NCI-H1105 (cell line): ENCODE measurements at places on chromosomes 5 and 9.

DNA sequence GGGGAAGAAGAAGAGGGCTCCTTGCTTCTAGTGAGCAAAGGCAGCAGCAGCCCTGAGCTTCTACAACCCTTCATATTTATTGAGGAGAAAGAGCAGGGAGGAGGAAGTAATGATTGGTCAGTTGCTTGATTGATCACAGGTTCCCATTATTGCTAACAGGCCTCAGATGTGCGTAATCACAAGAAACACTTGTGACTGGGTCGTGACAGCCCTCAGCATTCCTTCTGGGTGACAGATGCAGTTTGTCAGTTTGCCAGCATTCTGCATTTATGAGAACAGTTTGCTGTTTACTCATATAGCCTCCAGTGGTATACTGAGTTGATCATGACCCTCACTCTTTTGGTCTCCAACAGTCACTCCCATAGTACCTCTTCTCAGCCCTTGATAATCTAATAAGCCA is 111.5 kb upstream of the TNC start:
- no peak for DNase-seq

DNA sequence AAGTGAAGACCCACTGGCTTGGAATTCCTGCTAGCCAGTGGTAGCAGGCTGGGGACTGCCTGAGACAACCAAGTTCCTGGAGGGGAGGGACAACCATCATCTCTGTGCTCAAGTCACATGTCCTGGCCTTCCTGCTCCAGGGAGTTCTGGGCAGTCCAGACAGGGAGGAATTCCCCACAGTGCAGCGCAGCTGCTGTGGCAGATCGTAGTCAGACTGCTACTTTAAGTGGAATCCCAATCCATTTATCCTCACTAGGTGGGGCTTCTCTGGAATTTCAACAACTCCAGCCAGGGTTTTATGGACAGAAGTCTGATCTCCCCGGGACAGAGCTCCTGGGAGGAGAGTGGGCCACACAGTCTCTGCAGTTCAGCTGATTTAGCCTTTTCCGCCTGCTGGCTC is 20.9 kb upstream of the OR5C1 start:
- no peak for DNase-seq

DNA sequence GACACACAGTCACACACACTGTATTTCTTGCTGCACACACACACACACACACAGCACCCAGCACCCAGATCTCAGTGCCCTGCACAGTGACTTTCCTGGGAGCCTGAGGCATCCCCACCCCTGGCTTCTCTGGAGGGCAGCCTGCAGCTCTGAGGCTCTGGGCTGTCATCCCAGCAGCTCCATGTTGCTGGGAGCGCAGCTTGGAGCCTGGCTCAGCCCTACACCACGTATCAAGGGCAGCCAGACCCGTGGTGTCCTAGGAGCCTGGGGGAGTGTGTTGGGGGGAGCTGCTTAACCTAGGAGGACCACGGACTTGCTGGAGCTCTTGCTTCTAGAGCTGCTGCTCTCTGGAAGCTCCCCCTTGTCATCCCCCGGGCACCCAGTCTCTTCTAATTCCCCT is 5.2 kb downstream of the IER5L start:
- DNase-seq, result no peak

GRCh38 chr9:69871118-69871834 is 50.7 kb downstream of the CFAP95 start:
- DNase-seq, result no peak

- no peak for DNase-seq
Measured at GRCh38 chr9:98182889-98183599, 9.4 kb downstream of the CORO2A start.
